ENCODE measurements at places on chromosomes 3 and 15.

DNA sequence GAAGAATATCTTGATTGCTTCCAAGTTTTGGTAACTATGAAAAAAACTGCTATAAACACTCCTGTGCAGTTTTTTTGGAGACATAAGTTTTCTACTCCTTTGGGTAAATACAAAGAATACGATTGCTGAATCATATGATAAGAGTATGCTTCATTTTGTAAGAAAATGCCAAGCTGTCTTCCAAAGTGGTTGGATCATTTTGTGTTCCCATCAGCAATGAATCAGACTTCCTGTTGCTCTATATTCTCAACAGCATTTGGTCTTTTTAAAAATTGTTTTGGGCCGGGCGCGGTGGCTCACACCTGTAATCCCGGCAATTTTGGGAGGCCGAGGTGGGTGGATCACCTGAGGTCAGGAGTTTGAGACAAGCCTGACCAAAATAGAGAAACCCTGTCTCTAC is 14.5 kb downstream of the BTD start:
- no peak for DNase-seq

DNA sequence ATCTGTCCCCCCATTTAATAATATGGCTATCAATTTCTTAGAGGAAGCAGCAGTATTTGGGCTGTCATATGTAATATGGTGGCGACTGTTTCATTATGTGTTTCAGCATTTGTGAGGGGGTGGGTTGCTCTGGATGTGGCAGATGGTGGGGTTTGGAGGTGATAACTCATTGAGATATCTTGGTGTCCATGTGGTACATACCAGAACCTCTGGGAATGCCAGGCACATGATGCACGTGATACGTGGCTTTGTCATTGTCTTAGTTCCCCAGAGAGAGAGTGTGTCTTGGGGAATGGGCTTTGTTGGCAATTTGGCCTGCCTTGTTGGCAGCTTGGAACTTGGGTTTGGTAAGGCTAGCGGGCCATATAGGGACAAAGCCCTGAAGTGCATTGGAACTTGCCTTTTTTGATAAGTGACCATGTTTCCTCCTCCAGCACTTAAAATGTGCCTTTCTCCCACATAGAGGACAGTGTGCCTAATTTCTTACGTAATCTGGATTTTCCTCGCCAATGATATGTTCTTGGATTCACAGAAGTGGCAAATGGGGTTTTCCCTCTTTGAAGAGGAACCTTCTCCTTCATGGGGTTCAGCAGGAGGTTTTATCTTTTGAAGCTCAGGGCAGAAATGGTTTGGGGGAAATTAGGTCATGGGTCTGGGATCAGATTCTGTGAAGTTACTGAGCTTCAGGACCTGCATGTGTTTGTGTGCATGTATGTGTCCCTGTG is 79.5 kb downstream of the DNASE1L3 start:
- DNase-seq: no peak

DNA sequence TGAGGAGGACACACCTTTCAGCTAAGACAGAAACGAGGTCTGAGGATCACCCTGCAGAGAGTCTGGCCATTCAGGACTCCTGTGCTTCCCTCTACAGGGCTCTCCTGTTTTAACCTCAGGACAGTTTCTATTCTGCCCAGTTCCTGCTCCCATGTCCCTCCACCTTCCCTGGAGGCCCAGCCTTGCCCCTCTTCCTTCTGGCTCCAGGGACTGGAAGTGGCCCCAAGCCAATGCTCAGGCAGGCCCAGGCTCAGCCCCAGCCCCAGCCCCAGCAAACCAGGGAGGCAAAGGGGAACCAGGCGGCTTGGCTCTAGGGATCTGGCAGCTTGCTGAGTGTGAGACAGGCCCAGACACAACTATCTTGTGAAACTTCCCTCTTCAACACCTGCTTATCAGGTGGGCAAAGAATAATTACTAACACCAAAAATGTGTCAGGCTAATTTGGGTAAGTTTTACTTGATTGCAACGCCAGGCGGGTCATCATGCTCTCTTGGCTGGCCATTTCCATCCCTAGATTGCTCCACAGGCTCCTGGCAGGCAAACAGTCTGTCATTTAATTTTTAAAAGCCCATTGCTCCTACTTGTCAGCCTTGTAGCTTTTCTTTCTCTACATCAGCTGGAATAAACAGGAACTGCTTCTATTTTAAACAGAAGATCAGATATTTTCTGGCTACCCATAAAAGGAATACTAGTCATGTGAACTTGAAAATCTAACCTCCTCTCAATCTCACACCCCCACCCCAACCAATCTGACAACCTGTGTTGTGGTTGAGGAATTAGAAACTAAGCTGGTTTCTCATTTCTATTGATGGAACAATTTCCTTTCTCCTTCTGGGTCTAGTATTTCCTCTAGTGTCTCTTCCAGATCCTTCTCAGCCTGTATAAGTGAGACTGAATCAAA is 33.5 kb downstream of the UPK1B start:
- DNase-seq: no peak

GRCh38 chr3:105868431-105868741 is 426 bp downstream of the CBLB start:
- DNase-seq: no peak

DNA sequence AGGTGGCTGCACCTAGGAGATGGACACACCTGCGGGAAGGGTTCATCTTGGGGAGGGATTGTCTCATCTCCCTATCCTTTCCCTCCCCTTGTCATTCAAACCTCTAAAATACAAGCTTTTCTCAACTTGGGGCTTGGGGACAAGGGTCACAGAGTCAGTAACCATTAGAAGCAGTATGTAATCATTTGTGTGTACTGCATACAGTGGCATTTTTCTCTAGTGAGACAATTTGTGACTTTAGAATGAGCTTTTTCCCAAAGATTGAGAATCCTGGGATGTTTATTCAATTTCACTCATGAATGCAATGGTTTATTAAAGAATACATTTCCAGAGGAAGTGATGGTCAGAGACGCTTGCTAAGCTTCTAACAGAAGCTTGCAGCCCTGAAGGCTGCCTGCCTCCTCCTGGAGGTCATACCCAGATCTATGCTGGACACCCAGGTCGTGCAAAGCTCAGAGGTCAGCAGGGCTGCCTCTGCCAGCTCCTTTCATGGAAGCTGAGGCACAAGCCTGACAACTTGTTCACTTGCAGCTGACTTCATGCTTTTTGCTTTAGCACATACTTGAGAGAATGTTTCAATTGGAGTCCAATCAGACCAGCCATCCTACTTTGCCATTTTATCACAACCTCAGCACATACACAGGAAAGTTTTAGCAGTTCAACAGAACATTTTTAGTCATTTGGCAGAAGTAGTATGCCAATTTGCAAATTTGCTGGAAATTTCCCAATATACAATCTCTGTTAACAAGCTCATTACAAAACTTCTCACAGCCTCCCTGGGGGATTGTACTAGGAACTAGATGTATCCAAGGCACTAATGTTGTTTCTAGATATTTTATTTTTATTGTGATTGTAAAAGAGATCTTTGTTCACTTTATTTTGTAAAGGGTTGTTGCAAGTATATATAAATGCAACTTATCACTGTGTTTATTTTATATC is 25.6 kb upstream of the ALDH1L1 start:
- DNase-seq: no peak

DNA sequence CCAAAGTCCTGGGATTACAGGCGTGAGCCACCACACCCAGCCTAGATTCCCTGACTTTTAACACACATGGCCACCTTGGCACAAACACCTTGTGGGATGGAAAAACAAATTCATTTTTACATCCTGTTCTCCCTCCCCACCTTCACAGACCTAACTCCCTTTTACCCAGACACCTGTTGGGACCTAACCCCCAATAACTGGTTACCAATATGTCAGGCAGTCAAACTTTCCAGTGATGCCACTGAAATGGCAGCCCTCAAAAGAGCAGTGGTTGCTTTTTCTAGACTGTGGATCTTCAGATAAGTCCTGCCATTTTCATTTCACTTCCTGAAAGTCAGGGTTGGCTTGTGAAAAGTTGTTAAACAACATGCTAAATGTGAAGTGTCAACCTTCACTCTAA is 34.9 kb downstream of the SIN3A start:
- DNase-seq: no peak

- no peak for DNase-seq
Measured at GRCh38 chr3:80556763-80557162, 789.0 kb upstream of the ROBO1 start.

- no peak for DNase-seq
Measured at GRCh38 chr15:50236433-50236832, 29.1 kb downstream of the HDC start.

All from CD4-positive, alpha-beta T cell treated with Interleukin-4 for 4 hours (primary cell).